ENCODE measurements at places on chromosomes 7 and 10.

- no peak for DNase-seq
Observed at GRCh38 chr7:22762866-22763265, 35.9 kb downstream of the IL6 start.

DNA sequence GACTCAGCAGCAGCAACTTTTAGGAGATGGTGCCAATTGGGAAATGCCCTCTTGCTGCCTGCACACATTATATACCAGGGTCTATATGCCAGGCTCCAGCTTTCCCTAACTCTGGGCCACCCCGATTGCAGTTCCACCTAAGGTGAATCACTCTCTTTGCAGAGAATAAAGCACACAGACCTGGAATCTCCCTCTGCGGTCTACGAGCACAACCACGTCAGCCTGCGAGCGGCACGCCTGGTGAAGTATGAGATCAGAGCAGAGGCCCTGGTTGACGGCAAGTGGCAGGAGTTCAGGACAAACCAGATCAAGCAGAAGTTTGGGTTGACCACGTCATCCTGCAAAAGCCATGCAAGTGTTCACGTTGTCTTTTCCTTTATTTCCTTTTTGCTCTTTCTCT is 38.2 kb upstream of the PLEKHA1 start:
- no peak for DNase-seq

DNA sequence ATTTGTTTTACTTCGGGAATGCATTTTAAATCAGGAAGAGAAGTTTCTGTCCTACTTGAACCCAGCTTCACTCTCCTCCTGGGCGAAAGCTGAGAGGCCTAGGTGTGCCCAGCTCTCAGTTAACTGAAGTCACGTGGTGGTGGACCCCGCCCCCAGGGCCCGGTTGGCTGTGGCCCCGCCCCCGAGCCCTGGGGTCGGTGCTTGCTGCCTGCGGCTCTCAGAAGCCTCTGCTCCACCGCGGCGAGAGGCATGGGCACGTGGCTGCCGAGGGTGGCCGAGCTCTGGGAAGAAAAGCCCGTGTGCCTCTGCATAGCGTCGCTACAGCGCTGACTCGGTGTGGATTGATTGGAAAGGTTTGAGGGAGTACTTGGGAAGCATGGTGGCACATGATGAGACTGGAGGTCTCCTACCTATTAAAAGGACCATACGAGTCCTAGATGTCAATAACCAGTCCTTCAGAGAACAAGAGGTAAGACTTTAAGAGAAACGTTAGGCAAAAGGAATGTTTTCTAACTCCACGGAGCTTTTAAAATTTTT is 34.1 kb downstream of the NET1 start:
- peak; percentile 83 for DNase-seq

- no peak for DNase-seq
Observed at GRCh38 chr7:45296748-45297147, 139.2 kb downstream of the RAMP3 start.

DNA sequence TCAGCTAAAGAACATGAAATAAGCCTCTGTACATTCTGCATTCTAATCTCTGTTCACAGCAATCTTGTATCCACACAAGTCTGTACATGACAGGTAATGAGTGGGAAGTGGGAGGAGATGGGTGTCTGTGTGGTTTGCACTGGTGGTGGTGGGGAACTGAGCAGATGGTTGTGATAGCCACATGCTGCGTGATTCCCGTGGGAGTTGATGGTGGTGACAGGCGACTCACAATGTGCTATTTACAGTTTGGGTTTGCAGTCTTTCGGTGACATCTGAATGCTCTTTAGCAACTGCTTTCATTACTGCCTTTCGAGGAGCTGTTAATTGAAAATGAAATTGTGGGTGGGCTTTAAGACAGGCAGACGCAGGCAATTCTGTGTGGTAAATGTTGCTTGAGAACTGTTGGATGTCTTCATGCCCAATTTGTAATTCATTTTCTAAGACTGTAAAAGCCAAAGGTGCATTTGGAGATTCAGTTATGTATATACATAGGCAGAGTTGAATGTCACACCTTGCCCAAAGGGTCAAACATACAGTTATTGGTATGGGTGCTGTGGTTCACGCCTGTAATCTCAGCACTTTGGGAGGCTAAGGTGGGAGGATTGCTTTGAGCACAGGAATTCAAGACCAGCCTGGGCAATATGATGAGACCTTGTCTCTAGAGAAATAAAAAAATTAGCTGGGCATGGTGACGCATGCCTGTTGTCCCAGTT is 308.2 kb downstream of the AUTS2 start:
- no peak for DNase-seq

GRCh38 chr7:127047521-127047920 is 205.2 kb downstream of the GRM8 start:
- DNase-seq: no peak

DNA sequence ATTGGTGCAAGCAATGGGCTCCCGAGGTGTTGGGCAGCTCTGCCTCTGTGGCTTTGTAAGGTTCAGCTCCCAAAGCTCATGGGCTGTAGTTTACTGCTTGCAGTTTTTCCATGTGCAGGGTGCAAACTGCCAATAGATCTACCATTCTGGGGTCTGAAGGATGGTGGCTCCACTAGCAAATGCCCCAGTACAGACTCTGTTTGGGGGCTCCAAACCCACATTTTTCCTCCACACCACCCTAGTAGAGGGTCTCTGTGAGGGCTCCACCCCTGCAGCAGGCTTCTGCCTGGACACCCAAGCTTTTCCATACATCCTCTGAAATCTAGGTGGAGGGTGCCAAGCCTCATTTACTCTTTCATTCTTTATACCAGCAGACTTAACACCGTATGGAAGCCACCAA is 17.4 kb upstream of the ZNF37A start:
- DNase-seq: no peak

DNA sequence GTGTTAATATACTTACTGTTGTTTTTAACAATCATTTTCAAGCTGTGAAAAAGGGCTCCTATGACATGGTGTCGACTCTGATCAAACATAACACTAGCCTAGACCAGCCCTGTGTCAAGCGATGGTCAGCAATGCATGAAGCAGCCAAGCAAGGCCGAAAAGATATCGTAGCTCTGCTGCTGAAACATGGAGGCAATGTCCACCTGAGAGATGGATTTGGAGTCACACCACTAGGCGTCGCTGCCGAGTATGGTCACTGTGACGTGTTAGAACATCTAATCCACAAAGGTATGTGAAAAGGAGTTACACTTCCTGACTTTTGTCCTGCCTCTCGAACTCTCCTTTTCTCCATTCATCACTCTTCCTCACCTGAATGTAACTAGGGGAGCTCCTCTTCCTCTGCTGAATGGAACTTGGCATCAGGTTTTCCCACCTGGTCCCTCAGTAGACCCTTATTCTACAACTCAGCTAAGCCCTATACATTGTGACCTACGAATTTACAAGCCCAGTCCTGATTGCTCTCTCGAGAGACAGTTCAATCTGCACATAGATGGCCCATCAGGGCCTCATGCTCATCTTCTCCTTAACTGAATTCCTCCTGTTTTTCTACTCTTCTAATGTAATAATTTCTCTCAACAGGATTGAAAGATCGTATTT is 23.0 kb downstream of the ASB15 start:
- no peak for DNase-seq

GRCh38 chr7:1530946-1531262 is 402 bp downstream of the MAFK start:
- no peak for DNase-seq

All from kidney capillary endothelial cell (primary cell).